ENCODE measurements at places on chromosomes 4 and X.

DNA sequence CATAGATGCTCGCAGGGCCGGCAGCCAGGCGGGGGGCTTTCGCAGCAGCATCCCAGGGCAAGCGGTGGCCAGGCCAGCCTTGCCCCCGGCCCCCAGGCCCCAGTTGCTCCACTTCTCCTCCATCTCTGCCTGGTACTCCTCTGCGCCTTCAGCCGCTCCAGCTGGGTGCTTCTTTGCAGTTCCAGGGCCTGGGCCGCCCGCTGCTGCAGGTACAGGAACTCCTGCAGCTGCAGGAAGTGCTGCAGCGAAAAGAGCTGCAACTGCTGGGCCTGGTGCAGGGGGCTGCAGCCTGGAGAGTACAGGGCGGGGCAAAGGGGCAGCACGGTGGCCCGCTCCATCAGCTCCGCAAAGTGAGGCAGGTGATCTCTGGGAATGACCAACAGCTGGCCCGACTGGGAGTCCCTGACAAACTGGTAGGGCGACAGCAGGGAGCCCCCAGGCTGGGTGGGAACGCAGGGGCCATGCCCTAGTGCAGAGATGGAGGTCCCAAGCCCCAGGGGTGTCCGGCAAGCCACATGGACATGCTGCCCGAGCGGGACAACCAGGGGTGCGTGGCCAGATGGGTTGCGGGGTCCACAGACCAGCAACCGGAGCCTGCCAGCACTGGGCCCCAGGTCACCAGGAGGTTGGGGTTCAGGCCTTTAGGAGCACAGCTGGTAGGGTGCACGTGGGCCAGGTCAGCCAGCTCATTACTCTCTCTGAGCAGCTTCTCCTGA lies 75.9 kb upstream of the UCP1 start:
- no peak for DNase-seq

DNA sequence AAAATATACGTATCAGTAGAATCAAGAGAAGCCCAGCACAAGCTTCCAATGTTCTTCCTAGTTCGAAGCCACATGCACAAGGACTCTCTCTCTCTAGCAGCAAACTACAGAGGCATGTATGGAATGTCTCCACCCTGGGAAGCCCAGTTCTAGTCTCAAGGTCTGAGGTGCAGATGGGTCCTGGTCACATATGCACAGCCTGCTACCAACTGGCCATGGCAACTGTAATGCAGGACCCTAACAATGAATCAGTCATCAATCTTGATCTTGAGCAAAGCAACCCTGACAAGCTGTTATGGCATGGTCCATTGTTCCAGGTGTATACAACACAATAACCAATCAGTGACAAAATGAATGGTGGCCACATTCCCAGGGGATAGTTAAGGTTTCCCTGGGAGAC lies 55.8 kb downstream of the MBNL3 start:
- no peak for DNase-seq

- DNase-seq: no peak
These were observed 8.4 kb downstream of the NIPAL1 start for GRCh38 chr4:48025005-48025404.

GRCh38 chrX:11541510-11541909 lies 124.2 kb downstream of the ARHGAP6 start:
- no peak for DNase-seq

DNA sequence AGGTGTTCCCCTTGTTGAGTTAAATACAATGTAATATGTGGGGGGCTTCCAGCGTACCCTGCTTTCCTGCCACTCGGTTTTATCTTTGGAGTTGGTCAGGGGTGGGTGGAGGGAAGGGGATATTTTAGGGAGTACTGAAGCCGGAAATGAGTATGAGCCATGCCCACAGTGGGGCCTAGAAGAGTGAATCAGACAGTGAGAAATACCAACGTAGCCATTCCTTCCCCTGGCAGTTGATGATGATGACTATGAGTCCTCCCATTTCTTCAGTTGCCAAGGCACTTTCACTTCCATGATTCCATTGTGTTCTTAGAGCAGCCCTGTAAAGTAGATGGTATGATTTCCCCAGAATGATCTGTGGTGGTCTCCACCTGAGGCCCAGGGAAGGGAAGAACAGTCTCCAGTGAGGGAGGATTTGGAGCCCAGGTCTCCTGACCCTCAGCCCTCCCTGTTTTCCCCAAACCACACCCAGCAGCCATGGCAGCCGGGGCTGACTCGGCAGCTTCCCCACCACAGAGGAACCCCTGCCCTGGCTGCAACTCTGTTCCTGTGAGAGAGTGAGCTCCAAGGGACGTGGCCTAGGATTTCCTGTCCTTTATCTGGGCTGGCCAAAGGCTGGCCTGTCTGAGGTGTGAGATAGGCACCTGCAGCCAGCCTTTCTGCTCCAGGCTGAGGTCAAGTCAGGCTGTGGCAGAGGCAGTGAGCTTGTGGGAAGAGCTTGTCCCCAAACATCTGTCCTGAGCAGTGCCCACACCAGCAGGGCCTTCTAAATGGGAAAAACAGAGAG lies 52.7 kb downstream of the STARD8 start:
- DNase-seq: no peak

DNA sequence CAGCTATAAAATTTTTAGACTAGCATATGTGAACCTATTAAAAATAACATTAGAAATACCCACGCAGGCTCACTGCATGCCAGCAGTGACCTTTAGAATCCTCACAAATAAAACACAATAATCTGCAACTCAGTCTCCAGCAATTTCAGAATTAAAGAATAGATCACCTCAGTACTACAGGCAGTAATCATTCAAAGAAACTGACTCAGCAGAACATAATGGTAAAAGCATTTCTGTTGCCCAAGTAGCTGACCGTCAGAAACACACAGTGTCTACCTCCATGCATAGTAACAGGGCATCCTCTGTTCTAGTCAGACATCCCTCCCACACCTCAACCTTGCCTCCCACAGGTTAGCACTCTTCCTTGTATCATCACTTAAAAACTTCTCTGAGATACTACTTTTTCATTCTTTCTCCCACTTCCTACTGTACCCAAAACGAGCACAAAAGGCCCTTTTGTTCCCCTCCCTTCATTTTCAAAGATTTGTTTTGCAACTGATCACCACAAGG lies 65.7 kb upstream of the BEND2 start:
- no peak for DNase-seq

GRCh38 chr4:149933120-149933519 lies 117.5 kb upstream of the IQCM start:
- DNase-seq: no peak

GRCh38 chrX:13733506-13733905 lies 914 bp downstream of the TRAPPC2 start:
- no peak for DNase-seq

DNA sequence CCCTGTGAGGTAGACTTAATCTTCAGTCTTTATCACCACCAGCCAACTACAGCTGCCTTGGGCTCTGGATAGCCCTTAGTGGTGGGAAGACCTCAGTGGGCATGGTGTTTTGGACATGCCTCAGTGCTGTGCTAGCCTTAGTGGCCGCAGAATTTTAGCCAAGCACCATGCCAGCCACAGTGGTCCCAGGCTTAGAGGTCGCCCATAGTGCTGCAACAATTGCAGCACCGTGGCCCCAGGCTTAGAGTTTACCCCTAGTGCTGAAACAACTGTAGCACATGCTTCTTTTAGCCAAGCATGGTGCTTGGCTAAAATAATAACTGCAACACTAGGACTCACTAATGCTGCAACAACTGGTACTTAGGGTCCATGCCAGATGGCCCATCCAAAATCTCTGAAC lies 38.9 kb upstream of the SULT1B1 start:
- DNase-seq: no peak

GRCh38 chr4:139898293-139898692 lies 232.7 kb downstream of the MGST2 start:
- no peak for DNase-seq

GRCh38 chrX:22047468-22047867 lies 15.3 kb downstream of the PHEX start:
- no peak for DNase-seq

DNA sequence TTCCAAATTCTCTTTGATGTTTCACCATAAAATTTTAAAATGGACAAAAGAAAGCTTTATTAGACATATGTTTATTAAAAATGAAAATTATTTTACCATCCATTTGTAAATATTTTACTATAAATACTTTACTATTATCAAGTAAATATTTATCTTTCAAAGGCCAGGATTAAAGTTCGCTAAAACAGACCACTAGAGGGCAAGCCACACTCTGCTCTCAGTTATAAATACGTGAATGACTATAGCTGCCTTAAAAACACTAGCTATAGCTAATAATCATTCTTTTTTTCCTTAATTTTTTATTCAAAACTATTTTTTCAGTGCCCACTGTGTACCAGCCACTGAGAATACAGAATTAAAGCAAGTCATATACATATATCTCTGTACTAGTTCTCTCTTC lies 38.6 kb downstream of the UNC5C start:
- DNase-seq: no peak

GRCh38 chrX:75301060-75301459 lies 27.2 kb downstream of the UPRT start:
- DNase-seq: no peak

DNA sequence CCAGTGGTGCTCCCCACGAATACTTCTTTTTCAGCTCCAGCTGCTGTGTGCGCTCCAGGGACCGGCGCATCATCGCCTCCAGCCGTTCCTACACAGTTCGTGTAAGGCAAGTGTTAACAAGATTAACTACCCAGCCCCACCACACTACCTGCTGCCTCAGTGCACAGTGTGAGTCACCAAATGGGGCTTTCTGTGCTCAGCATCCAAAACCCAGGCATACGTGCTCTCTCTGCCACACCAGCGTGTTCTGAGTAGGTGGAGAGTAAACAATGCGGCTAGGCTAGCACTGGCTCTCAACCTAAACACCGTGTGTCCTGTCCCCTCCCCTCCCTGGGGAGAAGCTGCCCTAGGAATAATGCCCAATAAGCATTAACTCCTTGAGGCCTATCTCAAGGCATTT lies 60.0 kb downstream of the MAP7D2 start:
- DNase-seq: no peak

GRCh38 chrX:150848914-150849365 lies 49.5 kb downstream of the CD99L2 start:
- DNase-seq: no peak

- no peak for DNase-seq
These were observed 44.0 kb downstream of the SERTM2 start for GRCh38 chrX:111555406-111555958.

GRCh38 chr4:25976780-25977179 lies 62.8 kb downstream of the SMIM20 start:
- DNase-seq: no peak

DNA sequence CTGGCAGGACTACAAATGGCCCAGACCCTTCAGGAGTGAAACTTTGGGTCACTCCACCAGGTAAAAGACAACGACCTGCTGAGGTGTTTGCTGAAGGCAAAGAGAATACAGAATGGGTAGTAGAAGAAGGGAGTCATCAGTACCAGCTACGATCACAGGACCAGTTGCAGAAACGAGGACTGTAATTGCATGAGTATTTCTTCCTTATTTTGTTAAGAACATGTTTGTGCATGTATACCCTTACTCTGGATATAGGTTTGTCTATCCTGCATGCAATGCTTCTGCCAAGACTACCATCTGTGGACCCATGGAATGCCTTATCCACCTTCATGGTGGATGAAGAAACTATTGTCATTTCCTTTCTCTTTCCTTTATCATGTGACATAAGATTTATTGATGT lies 48.1 kb upstream of the BCLAF3 start:
- DNase-seq: no peak

DNA sequence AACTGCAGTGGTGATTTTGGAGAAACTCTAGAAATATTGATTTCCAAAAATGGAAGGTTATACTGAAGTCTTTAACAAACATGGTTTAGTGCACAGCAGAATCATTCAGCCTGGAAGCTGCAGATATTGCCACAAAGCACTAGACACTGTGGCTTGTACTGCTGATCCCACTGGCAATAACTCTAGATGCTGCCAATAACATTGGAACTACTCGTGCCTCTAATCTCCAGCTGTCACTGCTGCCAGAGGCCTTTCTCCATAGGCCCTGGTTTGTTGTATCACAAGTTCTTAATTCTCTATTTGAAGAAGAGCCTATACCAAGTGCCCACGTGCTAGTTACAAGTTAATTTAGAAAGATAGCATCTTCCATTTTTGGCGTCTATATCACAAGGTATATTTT lies 19.3 kb downstream of the DMP1 start:
- no peak for DNase-seq

DNA sequence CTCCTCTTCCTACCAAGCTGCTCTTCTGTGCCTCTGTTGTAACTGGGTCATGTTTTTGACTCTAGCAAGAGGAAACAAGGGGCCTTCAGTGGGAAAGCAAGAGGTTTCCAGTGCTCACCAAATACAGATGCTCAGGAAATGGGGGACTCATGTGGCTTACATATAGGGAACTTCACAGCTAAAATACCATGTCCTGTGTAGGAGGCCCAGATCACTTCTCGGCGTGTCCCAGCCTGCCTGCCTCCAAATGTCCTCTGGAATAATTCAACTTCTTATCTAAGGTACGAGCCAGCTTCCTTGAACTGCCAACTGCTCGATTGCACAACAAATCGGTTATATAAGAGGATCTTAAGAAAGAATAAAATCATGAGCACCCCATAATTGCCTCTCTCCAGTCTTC lies 161.3 kb downstream of the KIT start:
- DNase-seq: no peak

DNA sequence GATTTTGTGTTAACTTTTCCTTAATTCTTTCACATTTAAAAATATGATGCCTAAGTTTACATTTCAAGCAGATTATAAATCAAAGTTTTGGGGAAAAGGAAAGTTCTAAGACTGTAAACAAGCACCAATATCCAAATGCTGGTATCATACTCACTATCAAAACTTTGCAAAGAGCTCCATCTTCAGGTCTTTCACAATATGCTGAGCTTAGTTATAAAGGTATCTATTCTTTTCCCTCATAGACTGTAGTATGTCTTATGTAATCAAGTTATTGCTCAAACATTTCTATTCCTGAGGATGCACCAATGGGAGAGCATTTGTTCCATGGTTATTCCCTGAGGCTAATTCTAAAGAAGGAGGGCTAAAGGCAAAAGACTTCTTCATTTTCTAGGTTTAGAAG lies 207.9 kb upstream of the FAM241A start:
- no peak for DNase-seq

GRCh38 chr4:72209600-72209999 lies 177.8 kb downstream of the NPFFR2 start:
- no peak for DNase-seq

- DNase-seq: no peak
These were observed 101.2 kb downstream of the ARHGAP6 start for GRCh38 chrX:11564546-11564945.

DNA sequence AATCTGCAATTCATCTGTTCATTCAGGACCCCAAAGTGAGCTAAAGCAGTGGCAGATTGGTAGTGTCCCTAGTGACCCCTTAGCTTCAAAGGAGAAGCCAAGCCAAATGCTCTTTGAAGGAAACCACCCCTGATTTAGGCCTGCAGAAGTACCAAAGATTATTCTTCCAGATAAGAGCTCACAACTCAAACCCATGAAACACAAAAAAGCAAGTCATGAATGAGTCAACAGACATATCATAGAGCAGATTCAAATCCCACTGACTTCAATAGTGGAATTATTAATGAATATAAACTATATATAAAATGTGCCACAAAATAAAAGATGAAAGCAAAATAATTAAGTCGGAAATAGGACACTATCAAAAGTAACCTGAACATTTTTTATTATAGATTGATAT lies 197.6 kb downstream of the SCFD2 start:
- no peak for DNase-seq

Data from dorsolateral prefrontal cortex (tissue), 122 donors.